ENCODE measurements at places on chromosomes 3 and 15.

DNA sequence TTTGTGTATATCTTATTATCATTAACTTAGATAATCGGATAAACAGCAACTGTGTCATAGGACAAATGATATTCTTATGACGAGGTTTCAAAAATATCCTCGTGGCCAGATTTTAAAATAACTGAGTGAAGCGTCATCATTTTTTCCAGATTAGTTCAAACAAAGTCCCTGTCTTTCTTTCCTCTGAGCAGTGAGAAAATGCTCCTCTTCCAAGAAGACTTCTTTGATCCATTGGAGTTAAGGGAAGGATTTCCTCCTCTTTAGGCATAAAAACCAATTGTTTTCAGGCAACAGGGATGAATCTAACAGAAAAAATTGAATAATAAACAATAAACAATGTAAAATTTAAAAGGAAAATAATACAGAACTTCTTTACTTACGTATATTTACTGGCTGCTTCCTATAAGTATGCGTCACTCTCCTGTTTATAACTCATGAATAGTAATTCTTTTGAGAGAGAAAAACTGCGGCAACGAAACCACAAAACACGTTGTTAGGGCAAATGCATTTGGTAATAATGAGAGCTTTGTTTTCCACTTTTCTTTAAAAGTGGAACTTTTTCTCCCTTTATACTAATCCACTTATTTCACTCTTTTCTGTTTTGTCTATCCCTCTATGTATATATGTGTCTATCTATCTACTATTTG, 419.4 kb upstream of the ONECUT1 start:
- no peak for DNase-seq

GRCh38 chr3:45765266-45765851, 31.0 kb downstream of the SLC6A20 start:
- DNase-seq = no peak

DNA sequence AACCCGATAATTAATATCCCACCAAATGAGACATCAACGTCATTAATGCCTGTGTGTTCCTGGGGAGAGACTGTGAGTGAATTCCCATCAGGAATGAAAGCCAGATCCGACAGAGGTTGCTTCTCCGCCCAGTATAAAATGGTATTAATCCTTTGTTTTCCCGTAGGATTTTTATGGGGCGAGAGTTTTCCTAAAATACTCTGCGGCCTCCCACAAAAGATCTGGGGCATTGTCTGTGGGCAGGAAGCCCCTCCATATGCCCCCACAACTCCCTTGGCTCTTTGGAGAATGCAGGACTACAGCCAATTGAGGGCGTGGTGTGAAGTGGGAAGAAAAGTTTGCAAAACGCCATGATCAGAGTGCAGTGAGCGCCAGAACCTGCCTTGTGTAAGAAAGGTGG, 26.7 kb downstream of the ZIC4 start:
- no peak for DNase-seq

DNA sequence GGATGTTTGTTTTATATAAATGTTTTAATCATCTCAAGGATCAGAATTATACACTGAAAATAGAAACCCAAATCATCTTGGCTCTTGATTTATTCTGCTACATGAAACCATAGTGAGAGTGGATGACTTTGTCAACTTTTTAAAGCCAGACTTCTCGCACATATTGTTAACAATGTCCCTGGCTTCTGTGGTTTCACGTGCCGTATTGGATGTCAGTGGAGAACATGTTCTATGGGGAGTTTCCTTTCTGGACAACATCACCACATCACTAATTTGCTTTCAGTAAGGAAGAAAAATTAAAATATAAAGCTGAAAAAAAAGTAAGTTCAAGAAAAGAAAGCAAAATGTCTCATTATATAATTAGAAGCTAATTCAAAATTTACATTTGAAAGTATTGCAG, 297.1 kb upstream of the MME start:
- no peak for DNase-seq

- no peak for DNase-seq
Observed at GRCh38 chr3:14439501-14440167, 37.2 kb downstream of the SLC6A6 start.

DNA sequence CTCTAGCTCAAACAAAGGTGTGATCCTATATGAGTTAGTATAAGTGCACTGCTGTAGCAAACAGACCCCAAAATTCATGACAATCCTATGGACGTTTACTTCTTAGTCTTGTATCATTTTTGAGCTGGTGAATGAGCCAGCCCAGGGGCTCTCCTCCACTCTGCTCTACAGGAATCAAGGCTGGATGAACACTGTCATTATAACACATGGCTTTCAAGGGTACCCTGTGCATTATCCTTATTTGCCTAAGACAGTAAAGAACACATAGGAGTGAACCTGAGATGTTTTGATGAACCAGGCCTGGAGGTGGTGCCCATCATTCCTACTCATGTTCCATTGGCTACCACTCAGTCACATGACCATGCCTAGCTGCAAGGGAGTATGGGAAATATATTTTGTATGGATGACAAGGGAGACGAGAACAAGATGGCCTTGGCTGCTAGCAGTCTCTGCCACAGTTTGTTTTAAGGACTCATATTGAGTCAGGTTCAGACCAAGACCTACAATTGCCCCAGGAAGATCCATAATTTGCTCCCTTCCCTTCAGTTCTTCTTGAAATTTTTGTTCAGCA, 107.4 kb upstream of the HES1 start:
- DNase-seq = no peak

- no peak for DNase-seq
Observed at GRCh38 chr15:24945711-24946110, 9.1 kb upstream of the SNRPN start.

DNA sequence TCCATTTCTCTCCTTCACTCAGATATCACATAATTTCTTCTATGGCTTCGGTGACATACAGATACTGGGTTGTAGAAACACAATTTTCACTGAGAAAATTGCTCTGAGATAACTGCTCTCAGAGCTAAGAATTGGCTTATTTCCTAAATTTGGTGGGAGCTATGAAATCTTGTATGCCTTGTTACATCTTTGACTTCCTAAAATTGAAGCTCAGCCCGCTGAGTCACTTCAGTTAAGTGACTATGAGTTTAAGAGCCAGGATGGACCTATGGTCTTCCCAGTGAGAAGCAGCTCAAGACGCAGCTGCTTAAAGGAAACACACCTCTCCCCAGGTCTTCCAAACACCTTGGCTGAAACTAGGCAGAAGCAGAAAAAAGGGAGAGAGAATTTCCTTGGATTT, 56.4 kb downstream of the EFHB start:
- no peak for DNase-seq

GRCh38 chr3:57538465-57538864, 5.7 kb downstream of the DNAH12 start:
- DNase-seq = no peak

DNA sequence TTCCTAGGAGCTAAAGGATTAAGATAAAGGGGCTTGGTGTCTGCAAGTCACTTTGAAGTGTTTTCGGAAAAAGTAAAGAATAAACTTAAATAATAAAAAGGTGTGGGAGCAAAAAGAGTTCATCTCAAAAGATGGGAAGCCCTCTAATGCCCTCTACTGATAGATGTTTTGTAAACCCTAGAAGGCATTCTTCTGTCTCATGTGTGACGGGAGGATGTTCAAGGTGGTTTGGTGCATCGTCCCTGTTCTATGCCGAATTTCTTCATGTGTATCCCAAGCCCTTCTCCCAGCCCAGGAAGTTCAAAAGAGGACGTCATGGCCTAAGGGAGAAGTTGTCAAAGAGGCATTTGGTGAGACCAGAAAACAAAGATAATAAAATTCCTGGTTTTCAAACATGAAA, 37.2 kb downstream of the CCK start:
- no peak for DNase-seq

All from Panc1 (cell line).